Endothelial cell of umbilical vein (primary cell): ENCODE measurements at places on chromosomes 5 and 9. TPM values are rescaled to one million over a fixed set of nuclear protein-coding genes. Genes with fewer than 3 reads are reported as not detected.

- peak; percentile 6 for DNase-seq
These were observed 2.8 kb upstream of the GPR150 start for GRCh38 chr5:95617057-95617456.

DNA sequence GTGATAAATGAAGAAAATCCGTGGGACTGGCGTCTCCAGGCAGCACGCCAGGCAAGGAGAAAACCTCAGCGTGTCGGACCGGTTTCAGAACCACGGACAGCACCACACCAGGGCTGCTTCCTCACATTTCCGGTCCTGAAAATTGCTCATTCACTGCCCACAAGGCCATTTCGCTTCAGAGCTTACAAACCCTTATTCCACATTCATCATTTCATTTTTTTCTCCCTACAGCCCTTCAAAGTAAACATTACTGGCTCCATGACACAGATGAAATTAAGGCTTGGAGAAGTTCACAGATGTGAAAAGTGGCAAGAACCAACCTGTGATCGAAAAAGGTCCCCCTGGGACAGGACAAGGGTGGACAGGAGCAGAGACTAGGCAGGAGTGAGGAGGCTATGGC is 1.5 kb upstream of the GPRIN1 start:
- peak; percentile 79 for DNase-seq

DNA sequence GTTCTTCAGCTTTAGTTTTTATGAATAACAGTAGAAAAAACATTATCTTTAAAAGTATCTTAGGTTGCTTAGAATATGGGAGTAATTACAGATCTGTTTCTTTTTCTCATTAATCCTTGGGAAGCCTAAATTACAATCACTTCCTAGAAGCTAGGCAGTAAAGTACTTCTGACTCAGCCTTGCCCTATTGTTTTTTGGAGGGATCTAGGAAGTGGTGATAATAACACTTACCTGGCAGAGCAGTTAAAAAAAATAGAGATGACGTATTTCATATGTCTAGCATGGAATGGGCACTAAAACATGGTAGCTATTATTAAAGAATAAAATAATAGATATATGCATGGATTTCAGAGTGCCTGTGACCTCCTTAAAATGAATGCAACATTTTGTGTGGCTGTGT is 8.2 kb upstream of the FST start:
- peak; percentile 24 for DNase-seq

- DNase-seq, result no peak
These were observed 46.6 kb downstream of the PTPN3 start for GRCh38 chr9:109451311-109452025.

DNA sequence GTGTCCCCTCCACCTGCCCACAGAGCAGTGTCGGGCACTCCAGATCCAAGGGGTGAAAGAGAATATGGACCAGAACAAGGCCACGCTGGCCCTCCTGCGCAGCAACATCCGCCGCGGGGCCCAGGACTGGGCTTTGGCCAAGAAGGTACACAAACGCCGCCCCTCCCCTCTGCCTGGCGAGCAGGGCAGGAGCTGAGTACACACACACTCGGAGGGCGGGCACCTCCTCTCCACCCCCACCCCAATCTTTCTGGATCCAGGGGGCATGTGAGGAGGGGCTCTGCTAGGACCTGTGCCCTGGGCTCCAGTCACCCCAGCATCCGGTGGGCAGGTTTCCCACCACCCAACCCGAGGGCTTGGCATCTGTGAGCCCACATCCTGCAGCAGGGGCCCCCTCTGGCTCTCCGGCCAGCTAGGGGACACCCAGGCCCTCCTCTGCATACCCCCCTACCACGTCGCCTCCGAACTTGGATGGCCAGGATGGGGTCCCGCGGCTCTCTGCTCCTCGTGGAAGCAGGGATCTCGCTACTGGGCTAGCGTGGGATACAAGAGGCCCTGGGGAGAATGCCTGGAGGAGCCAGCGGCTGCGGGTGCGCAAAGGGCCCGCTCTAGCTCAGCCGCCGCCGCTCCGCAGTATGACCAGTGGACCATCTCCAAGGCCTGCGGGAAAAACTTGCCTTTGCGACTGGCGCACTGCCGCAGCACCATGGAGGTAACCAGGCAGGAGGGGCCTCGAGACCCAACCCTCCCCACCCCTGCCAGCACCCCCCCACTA is 3.1 kb downstream of the CCDC183 start:
- no peak for DNase-seq

The GABRA1 gene
- not detected in 2 replicates for polyA plus RNA-seq

- no peak for DNase-seq
These were observed 717.5 kb downstream of the IRX1 start for GRCh38 chr5:4313138-4313537.

GRCh38 chr5:102048940-102049339 is 247.1 kb downstream of the SLCO4C1 start:
- DNase-seq, result no peak

The C5orf34 gene
- polyA plus RNA-seq, result 2.1 and 2.2 TPM in 2 replicates

The DNM1 gene
- 0.59 TPM in 2 replicates for polyA plus RNA-seq

GRCh38 chr9:98034593-98035546 is 21.7 kb upstream of the NANS start:
- peak; percentile 75 for DNase-seq

GRCh38 chr5:76319673-76320072 is 83.4 kb upstream of the IQGAP2 start:
- no peak for DNase-seq

- no peak for DNase-seq
These were observed 146.5 kb downstream of the NSG2 start for GRCh38 chr5:174191850-174192655.

- DNase-seq, result no peak
These were observed 121.1 kb upstream of the IRX4 start for GRCh38 chr5:2003690-2004365.

- no peak for DNase-seq
These were observed 142.5 kb upstream of the SLC24A2 start for GRCh38 chr9:19931098-19931890.

The GRXCR2 gene
- polyA plus RNA-seq, result not detected in 2 replicates

The MLANA gene
- not detected in 2 replicates for polyA plus RNA-seq

DNA sequence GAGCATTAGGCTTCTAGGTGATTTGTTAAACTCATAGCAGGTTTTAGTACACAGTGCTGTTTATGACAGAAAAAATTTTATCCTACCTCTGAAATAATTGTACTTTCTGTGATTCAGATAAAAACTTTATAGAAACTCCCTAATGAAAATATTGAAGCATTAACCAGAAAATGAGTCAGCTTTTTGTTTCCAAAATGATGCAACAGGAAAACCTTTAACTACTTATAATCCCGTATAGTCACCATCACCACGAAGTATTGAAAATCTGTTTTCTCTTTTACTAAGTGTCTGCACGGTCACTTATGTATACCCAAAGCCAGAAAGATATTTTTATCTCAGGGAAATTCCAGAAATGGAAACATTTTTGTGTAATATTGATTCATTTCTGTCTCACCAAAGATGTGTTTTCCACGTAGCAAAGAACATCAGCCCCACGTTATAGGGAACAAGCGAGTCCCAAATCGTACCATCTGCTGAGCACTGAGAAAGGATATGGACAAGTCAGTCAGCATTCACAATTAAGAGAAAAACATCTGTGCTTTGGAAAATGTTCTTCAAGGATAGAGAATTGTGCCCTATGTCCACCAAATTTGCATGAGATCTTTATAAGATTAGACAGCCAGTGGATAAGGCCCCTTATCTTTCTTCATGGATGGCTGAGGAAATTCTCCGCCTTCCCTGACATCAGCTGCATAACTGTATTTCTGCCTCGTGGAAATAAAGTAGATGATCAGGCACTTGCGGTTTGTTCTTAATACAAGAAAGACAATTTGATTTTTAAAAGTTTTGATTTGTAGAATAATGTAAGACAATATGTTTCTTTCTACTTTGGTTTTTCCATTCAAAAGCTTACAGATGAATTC is 41.9 kb downstream of the TNFAIP8 start:
- peak; percentile 57 for DNase-seq

DNA sequence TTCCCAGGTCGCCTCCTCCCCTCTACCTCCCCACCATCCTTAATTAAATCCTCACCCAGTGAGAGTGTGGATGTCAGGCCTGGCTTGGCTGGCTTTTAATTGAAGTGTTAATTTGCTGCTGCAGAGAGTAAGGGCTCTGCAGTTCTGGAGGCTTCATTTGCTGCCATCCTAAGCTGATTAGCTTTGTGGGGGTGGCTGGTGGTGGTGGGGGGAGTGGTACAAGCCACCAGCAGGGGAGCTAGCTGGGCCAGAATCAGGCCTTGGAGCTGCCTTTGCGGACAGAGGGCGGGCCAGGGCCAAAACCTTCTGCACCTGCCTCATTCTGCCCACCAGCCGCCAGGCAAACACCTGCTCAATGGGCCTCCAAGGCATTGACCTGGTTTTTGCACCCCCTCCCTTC is 26.8 kb upstream of the TIFAB start:
- DNase-seq, result no peak

The GFI1B gene
- polyA plus RNA-seq, result 0.04 TPM in 1 of 2 replicates, not detected in the other

DNA sequence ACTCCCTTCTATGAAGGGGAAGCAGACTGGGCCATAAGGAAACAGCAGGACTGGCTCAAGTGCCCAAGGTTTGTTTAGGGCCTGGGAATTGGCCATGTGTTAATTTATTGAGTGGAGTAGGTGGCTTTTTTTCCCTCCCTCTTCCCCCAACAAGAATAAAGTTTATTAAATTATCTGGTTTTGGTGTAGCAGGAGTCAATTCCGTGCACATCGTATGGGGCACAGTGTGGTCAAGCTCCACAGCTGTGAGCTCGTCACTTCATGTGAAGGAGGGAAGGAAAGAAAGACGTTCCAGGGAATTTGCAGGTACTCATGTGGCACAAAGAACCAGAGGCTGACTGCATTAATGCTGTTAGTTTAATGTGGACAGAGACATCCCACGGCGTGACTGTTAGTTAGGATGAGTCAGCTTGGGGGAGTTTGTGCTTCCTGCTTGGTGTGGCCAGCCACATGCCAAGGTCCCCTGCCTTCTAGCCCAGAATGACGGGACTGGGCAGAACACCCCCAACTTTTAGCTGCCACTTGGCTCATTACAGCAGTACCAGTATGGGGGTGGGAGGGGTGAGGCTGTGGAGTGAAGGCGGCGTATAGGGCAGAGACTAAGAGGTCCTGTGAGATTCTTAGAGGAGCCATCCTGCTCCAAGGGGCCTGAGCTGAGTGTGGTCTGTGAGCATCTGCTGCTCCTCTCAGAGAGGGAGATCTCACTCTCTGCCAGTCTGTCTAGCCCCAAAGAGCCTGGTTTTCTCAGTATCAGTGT is 33.2 kb downstream of the CSF1R start:
- DNase-seq, result peak; percentile 16

DNA sequence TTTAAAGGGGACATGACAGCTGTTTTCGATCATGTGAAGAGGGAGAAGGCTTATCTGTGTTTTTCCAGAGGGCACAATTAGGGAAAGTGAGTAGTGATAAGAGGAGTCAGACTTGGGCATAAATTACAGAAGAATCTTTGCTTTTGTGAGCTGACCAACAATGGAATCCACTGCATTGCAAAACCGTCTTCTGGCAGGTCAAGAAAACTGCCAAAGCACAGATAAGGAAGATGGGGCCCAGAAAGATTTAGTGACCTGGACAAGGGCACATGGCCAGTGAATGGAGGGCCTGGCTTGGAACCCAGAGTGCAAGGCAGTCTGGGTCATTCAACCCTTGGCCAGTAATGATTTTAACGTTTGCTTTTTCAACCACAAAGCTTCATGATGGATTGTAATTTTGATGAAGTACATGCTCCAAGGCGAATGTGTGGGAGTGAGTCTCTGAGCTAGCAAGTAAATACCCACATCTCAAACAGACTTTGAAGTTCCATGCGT is 153.2 kb upstream of the MAST4 start:
- DNase-seq, result no peak

- peak; percentile 41 for DNase-seq
These were observed 5.6 kb downstream of the P4HA2 start for GRCh38 chr5:132221781-132222648.
